Dorsolateral prefrontal cortex (tissue), 122 donors: ENCODE measurements at places on chromosomes 2 and 18.

GRCh38 chr18:77206676-77207374 lies 42.8 kb upstream of the GALR1 start:
- no peak for DNase-seq

- no peak for DNase-seq
Measured at GRCh38 chr18:52624702-52625101, 284.7 kb downstream of the DCC start.

GRCh38 chr2:16728351-16729136 lies 62.9 kb upstream of the CYRIA start:
- no peak for DNase-seq

GRCh38 chr2:112639936-112640335 lies 5.8 kb upstream of the SLC20A1 start:
- no peak for DNase-seq

DNA sequence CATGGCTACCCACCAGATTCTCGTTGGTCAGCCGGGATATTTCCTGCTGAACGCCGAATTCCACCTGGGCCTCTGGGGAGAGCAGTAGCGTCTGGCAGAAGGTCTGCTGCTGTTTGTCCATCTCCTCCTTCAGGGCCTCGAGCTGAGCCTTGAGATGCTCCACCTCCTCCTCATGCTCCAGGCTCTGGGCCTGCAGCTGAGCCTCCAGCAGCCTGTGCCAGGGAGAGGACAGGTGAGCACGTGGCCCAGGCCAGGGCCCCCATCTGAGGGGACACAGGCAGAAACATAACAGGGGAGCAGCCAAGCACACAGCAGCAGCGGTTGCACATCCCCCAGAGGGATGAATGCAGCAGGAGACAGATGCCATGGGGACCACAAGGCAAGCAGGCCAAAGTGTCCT lies 40.1 kb upstream of the ACAA2 start:
- no peak for DNase-seq
